HS-27A (cell line): ENCODE measurements at places on chromosomes 11 and 22.

- no peak for DNase-seq
These were observed 38.4 kb upstream of the ETS1 start for GRCh38 chr11:128625746-128626145.

DNA sequence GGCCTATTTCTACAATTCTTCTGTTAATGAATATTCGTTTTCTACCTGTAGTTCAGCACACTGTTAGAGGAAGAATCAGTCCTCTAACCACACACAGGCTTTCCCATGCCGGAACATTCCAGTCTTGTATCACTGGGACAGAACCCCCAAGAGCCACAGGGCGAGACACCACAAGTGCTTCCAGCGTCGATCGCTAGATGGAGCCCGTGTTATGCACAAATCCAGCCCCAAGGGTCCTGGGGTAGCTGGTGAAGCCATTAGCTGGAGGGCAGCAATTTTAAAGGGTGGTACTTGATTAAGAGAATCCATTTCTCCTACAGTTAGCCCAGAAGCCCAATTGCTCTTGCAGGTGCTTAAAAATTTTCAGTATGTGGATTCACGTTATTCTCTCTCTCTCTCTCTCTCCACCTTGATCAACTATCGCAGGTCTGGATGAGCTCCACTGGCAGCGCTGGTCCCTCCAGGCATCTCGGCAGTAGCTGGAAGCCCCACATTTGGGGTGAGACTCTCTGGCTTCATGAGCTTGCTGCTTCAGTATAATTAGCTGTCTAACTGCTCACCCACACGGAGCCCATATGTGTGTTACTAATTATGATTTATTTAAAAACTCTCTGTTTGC, 148.2 kb upstream of the SNX19 start:
- DNase-seq, result no peak

DNA sequence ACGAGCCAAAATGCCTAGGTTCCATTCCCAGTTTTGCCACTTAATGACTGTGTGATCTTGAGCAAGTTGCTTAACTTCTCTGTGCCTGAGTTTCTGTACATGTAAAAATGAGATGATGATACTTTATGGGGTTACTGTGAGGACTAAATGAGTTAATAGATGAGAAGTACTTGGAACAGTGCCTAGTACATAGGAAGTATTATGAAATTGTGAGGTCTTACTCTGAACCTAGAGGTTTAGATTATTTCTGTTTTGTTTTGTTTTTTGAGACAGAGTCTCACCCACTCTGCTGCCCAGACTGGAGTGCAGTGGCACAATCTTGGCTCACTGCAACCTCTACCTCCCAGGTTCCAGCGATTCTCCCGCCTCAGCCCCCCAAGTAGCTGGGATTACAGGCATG, 227.0 kb upstream of the POU2AF2 start:
- DNase-seq, result no peak

- no peak for DNase-seq
These were observed 70.0 kb upstream of the NTM start for GRCh38 chr11:131300439-131300717.

DNA sequence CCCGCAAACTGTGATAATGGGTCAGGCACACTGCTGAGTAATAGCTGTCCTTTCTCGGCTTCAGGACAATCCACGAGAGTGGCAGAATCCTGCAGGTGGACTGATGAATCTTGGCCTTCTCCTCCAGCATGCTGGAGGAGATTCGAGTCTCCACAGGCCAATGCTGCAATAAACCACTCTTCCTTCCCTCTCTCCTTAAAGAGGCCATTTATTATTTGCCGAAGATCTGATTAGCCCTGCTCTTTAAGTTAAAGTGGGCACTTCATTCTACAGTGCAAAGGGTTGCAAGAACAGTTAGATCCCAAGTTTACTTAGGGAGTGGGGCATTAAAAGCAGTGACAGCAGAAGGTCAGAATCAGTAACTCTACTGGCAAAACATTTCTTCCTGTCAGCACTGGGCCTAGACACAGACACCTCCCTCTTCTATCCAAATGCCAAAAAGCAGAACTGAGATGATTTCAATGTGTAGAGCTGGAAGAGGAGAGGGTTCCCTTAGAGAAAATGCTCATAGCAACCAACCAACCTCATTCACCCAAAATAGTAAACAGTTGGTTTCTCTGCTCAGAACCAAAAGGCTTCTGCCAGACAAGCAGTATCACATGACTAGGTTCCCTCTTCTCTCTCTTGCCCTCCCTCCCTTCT, 121.7 kb downstream of the SGSM3 start:
- DNase-seq, result no peak

DNA sequence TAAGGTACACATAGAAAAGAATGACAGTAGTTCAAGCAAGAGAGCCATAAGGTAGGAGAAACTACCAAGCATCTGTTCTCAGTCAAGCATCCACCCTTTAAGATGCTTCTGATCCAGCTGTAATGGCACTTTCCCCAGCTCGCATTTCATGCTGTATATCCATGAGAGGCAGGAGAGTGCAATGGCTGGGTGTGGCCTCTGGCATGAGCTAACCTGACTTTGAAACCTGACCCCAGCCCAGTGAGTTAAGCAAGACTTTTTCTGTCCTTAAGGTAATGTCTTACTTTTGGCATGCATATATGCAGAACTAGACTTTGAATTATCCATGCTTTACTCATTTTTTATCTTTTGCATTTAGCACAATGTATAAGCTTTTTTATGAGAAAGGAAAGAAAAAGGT, 79.8 kb upstream of the CNTN5 start:
- no peak for DNase-seq

DNA sequence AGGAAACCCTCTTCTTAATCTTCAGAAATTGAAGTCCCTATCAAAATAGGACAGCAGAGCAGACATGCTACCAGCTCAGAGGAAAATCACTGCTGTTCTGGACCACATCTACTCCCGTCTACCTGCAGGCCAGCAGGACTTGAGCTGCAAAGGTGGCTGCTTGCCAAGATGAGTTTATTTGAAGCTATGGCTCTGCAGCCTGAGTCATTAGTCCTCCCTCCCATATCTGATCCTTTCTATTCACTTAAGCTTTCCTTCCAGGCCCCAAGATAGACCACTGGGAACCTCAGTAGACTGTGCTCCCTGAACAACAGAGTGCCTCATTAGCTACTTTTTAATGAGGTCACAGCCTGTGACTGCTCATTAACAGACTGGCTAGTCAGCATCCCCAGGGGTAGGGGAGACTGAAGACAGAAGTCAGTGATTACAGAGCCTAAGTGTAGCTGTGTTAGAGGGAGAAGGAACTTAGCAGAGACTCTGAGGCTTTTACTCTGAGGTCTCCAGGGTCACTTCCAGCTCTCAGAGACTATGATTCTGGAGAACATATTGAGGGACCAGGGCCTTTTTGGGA, 6.8 kb upstream of the OR10A2 start:
- DNase-seq, result peak; percentile 27

- DNase-seq, result no peak
These were observed 28.6 kb upstream of the NCAM1 start for GRCh38 chr11:112932593-112932992.

GRCh38 chr11:117862019-117862725, 14.3 kb downstream of the FXYD6 start:
- no peak for DNase-seq

- no peak for DNase-seq
These were observed 5.6 kb downstream of the TMA7B start for GRCh38 chr22:39965748-39966147.

DNA sequence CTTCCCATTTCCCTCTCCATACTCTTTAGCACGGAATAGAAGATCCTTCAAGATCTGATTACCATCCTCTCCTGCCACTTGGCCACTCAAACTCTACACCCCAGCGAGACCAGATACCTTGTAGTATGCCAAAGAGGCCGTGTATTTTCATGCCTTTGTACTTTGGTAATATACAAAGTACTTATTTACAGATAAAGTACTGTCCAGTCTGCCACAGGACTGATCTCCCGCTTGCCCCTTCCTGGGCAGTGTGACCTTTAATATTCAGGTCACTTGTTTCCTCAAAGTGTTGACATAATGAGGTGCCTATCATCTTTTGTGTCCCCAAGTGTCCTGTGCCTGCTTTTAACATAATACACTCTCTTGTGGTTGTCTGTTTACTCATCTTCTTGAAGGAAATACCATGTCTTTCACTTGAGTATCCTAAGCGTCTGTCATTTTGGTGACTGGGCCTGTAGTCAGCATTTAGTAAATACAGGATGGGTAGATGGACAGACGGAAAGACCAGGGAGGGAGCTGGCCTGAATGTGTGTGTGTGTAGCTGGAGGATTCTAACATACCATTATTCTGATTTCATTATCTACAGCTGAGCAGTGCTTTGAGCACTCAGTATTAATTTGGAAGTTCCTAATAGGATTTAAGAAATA, 137.4 kb downstream of the NAV2 start:
- no peak for DNase-seq

DNA sequence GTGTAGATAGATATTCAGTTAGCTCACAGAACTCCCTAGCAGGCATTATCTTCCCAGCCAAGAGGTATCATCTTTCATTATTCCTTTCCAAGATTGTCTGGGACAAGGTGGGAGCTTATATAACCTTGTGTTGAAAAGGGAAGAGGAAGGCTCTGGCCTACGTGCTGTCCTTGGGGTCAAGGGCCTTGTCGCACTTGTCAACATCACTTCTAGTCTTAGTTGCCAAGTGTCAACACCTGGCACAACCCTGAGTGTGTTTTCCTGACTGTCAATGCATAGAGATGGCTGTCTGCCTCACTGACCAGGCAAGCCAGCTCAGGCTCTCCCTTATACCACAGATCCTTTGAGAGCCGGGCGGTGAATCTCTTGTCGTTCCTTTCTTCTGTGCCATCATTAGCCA, 331.9 kb downstream of the CNTN5 start:
- DNase-seq, result no peak

- no peak for DNase-seq
These were observed 41.7 kb downstream of the MOB2 start for GRCh38 chr11:1444823-1445422.

- no peak for DNase-seq
These were observed 43.2 kb downstream of the LMO1 start for GRCh38 chr11:8220261-8221045.

- no peak for DNase-seq
These were observed 684.9 kb upstream of the CCDC90B start for GRCh38 chr11:83971063-83971462.

GRCh38 chr11:87355596-87355995, 317.9 kb downstream of the TMEM135 start:
- DNase-seq, result no peak

DNA sequence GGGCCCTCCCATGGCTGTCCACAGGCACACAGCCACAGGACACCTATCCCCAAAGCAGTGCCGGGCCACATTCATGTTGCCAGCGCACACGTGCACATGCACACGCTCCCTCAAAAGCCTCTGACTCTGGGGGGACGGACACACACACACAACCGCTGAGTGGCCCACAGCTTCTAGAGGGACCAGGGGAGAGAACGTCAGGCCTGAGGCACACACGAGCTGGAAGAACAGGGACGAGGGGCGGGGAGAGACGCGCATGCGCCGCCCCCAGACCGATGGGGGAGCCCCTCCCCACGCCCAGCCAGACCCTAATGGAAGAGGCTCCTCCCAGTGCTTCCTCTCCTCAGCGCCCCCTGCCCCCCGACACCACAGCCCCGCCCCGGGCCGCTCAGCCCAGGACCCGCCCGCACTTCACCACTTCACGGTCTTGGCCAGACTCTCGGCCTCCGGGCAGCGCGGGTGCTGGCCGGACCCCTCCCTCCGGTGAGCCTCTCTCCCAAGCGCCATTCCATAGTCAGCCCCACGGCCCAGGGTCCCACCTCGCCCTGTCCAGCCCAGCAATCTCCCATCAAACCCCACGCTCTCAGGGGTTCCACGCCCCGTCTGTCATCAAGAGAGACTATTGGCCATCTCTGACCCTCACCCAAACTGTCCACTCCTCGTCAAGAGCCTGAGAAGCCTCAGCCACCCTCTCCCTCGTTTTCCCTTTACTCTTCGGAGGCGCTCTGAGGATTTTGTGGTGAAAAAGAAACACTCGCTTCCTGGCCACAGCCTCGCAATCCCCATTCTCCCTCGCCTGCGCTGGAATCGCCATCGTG, 11.7 kb downstream of the NRXN2 start:
- DNase-seq, result no peak

- DNase-seq, result no peak
These were observed 49.0 kb upstream of the BID start for GRCh38 chr22:17823226-17823625.

DNA sequence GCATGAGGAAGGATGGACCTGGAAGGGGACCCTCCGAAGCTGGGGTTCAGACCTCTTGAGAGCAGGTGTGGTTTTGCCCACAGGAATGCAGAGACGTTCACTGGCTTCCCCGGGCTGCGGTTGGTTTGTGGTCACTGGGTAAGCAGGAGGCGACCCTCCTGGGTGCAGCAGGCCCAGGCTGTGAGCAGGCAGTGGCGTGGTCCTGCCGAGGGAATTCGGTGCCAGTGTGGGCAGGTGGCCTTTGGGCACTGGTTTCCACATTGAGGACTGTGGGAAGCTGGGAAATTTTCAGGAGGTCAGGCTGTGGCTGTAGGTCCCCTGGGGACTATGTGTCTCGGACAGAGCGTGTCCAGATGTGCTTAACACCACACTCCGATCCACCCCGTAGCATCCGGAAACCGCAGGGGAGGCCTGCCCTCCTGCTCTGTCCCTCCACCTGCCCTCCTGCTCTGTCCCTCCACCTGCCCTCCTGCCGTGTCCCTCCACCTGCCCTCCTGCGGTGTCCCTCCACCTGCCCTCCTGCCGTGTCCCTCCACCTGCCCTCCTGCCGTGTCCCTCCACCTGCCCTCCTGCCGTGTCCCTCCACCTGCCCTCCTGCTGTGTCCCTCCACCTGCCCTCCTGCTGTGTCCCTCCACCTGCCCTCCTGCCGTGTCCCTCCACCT, 27.5 kb downstream of the TPCN2 start:
- peak; percentile 36 for DNase-seq

- DNase-seq, result no peak
These were observed 239.7 kb downstream of the BRD1 start for GRCh38 chr22:49587987-49588386.

GRCh38 chr22:49348631-49349030, 479.0 kb downstream of the BRD1 start:
- DNase-seq, result no peak
